ENCODE measurements at places on chromosomes 7 and 10.

DNA sequence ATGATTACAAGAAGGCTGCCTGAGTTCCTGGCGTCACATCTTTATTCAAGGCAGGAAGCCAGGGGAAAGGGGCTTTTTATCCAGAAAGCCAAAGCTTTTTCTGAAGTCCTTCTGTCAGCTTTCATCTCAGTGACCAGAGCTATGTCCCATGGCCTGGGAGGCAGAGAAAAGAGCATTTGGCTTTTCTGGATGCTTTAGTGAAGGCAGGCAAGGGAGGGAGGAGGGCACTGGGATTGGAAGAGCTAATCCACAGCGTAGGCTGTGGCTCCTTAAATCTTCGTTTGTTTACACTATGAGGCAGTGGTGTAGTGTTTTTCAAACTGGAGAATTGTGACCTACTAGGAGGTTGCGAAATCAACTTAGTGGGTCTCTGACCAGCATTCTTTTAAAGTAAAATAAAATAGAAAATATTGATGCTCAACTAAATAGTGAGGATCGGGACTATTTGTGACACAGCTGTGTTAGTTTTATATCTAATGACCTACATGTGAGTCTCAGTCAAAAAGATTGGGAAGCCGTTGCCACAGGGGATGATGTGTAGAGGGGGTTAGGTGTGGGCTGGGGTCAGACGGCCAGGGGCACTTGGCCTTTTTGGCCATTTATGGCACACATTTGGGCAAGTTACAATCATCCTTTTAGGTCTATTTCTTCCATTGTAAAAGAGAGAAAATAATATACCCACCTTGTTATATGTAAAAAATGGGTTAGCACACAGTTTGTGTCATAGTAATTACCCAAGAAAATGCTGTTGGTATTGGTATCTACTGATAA lies 14.1 kb downstream of the CRYGN start:
- no peak for DNase-seq
- H3K36me3 ChIP-seq, result no peaks in the 10 kb centered on the region
- H3K27ac ChIP-seq, result no peak overlapping the region
- no peaks in the 10 kb centered on the region for H3K27me3 ChIP-seq
- peaks cover 13% of the 10 kb centered on the region for H3K4me1 ChIP-seq

GRCh38 chr7:20407585-20408466 lies 77.1 kb downstream of the ITGB8 start:
- peak; percentile 40 for DNase-seq
- H3K27me3 ChIP-seq, result no peaks in the 10 kb centered on the region
- H3K4me3 ChIP-seq, result no peak overlapping the region
- no peaks in the 10 kb centered on the region for H3K36me3 ChIP-seq
- no peaks in the 10 kb centered on the region for H3K4me1 ChIP-seq
- no peak overlapping the region for H3K27ac ChIP-seq

DNA sequence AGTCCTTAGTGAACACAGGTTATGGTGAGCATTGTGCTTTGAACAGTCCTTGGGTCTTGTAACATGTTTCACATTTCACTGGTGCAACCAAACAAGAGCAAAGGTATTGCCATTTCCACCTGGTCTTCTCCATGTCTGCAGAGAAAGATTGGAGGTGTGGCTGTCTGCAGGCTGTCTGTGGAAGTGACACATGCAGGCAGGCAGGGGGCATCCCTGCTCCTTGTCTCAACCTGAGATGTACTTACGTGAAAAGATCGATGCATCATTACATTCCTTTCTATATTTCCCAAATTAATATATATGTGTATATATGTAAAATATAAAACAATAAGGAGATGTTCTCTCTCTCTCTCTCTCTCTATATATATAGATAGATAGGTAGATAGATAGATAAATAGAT lies 54.3 kb downstream of the LRRC18 start:
- H3K27ac ChIP-seq, result no peak overlapping the region
- H3K36me3 ChIP-seq, result no peaks in the 10 kb centered on the region
- no peaks in the 10 kb centered on the region for H3K27me3 ChIP-seq
- H3K4me3 ChIP-seq, result no peak overlapping the region
- DNase-seq, result peak; percentile 39

DNA sequence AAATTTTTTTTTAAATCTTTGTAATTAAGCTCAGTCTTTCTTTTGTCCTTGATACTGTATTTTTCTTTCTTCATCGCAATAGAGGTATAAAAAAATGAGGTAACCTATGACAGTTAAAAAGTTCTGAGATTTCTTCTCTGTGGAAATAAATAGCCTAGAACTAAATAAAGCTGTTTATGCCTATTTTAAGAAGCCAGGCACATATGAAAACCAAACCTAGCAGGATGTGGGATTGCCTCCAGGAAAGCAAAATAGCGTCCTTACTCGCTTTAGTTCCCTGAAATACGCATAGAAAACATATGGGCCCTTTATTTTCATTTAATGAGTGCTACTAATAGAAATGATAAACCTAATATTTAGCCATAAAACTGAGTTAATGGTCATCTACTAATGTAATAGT lies 6.6 kb downstream of the UBE2D1 start:
- H3K4me1 ChIP-seq, result peaks cover 4% of the 10 kb centered on the region
- H3K36me3 ChIP-seq, result no peaks in the 10 kb centered on the region
- H3K4me3 ChIP-seq, result no peak overlapping the region
- H3K27ac ChIP-seq, result no peak overlapping the region
- no peaks in the 10 kb centered on the region for H3K27me3 ChIP-seq
- DNase-seq, result no peak

Measured in mesendoderm (in vitro differentiated cells).